ENCODE measurements at places on chromosomes 13 and 19.

GRCh38 chr19:54389553-54389952, 24.8 kb upstream of the LAIR1 start:
- no peak for DNase-seq

DNA sequence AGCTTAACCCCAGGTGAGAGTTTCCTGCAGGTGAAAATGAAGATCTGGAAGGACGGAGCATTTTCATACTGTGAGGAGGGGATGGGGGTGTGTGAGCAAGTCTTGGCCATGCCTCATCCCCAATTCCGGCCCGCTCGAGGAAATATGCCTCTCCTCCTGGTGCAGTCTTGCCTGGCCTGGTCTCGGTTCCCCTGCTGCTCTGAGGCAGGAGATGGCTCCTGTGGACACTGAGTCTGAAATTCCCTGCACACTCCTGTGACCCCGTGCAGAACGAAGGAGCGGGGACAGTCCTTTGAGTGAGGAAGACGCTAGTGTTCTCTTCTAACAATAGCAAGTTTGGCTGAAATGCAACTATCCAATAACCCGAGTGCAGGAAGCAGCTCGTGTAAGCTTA, 329 bp upstream of the ZNF439 start:
- no peak for DNase-seq

DNA sequence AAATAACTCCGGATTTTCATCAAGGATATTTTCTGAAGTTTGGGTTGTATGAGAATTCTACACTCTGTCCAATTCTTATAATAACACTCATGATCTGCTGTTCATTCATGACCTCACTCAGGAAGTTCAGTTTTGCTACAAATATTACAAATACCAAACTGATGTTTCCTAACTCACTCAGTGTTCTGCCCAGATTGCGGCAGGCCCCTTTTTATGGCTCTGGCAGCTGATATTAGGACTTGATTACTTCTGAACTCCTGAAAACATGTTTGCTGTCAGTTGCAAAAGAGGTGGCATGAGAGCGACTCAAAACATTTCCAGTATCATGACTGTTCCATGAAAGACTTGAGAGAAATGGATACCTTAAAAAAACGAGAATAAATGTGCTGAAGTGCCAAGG, 188.0 kb downstream of the RGCC start:
- no peak for DNase-seq

GRCh38 chr13:94849254-94849653, 136.9 kb upstream of the SOX21 start:
- DNase-seq: no peak

DNA sequence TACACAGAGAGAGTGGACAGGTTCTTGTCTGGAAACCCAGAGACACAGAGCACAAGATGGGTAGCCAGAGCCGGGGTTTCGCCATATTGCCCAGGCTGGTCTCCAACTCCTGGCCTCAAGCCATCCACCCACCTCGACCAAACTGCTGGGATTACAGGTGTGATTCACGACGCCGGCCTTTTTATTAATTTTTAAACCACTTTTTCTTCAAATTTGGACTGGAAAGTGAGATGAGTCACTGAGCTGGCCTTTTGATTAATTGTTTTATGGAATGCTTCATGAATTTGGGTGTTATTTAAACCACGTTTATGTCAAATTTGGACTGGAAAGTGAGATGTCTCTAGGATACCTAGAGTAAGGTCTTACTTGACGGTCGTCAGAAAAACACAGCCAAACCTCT, 12.1 kb upstream of the IGFL1 start:
- DNase-seq: no peak

DNA sequence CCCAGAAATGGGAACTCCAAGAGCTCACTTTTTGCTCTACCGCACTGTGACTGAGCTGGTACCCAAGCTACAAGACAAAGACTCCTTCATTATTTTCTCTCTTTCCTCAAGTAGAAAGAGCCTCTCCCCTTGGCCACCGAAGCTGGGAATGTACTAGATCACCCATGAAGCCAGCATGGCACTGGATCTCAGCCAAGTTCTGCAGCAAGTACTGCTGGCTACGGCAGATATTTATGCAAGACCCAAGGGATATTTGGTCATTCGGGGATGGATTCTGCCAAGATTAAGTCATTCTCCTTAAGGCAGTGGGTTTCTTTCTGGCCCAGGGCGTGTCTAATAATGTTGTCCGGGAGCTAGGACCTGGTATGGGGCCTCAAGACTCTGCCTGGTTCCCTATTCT, 633.5 kb downstream of the SLITRK1 start:
- DNase-seq: no peak

DNA sequence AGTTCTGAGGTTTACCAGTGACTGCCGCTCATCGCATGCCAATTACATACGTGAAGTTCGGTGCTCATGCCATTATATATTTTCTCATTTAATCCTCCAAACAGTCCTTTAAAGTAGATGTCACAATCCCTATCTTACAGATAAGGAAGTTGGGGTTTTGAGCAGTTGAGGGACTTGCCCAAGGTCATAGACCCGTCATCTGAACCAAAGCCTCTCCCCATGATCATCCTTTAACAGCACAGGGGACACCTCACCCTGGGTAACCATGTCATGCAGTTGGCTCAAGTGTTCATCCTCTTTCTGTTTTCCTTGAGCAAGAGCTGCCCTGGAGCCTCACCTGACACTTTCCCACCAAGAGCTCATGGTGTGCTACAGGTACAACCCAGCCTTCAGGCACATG, 69.1 kb downstream of the HSPH1 start:
- DNase-seq: no peak

GRCh38 chr13:79919091-79919490, 421.8 kb downstream of the SPRY2 start:
- no peak for DNase-seq

DNA sequence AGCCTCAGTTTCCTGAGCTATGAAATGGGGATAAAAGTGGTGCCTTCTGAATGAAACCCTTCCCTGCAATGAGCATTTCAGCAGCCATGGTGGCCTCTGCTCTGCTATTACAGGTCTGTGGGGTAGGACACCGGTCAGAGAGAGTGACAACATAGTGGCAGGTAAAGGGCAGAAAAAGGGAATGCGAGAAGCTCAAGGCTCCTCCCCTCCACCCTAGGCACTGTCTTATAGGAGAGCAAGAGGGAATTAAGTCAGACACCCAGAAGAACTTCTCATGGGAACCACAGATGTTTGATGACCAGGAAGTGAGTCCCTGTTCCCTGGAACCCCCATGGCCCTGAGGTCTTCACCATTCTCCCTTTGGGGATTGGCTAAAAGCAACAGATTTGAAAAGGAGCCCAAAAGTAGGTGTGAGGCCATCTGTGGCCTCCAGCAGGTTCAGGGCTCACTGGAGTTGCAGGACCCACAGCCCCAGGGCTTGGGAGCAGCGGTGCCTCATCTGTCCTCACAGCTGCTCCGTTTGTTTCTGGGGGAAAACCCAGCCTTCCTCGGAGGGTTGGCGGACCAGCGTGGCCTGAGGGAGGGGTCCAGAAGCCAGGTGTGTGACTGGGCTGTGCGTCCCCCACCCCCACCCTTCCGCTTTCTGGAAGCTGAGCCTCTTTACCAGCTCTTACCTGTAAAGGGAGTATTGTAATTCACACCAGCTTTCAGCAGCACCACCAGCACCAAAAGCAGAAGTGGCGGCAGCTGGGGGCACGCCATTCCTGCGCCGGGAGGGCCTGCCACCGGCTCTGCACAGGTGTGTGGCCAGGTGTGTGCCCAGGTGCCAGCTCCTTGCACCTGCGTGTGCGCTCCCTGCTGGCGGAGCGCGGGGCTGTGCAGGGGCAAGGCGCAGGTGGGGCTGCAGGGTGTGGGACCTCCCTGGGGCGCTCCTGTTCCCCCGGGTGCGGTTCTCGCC, 19.4 kb downstream of the IQCN start:
- DNase-seq: no peak

- DNase-seq: no peak
Observed at GRCh38 chr13:94950303-94950702, 238.0 kb upstream of the SOX21 start.

DNA sequence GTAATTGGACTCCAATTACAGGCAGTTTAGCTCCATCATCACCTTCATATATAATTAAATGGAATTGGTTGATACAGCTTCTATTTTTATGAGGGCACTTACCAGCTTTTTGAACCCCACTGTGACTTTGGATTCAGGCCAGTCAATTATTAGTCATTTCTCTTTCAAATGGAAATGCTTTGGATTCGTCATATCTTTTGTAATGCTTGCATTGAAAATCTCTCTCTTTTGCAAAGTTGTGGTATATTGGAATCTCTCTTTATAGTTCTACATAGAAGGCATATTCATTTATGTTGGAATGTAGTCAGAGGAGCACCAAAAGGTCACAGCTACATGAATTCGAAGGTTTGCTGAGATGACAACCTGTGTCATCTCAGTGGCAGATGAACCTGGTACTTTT, 1074.3 kb upstream of the SLC10A2 start:
- DNase-seq: no peak

GRCh38 chr13:43878892-43879754, at the start of gene CCDC122:
TSS of gene CCDC122 (minus strand) at chr13:43879740. CDS start at chr13:43869376, 10,364 bp downstream.
- DNase-seq: peak; percentile 94

DNA sequence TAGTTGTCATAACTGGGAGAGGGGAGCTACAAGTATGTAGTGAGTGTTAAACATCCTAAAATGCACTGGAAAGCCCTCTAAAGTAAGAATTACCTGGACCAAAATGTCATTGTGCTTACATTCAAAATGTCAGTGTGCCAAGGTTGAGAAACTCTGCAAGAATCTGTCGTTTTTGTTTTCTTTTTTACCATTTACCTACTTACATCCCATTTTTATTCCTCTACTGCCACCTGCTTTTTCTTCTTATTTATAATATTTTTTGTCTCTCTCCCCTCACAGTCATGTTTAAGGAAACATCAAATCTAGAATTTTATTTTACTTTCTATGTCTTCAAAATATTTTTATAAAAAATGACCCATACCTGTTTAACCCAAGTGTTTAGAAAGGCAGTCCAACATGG, 226.4 kb downstream of the PCDH17 start:
- no peak for DNase-seq

- DNase-seq: no peak
Observed at GRCh38 chr13:98658131-98658530, 81.2 kb upstream of the STK24 start.

GRCh38 chr19:29105629-29106292, 107.2 kb downstream of the UQCRFS1 start:
- DNase-seq: no peak

- no peak for DNase-seq
Observed at GRCh38 chr13:70908795-70909194, 800.5 kb upstream of the KLHL1 start.

GRCh38 chr19:5632657-5633056, 9.8 kb downstream of the SAFB start:
- DNase-seq: no peak

GRCh38 chr19:43826787-43827754, at the start of gene ZNF283:
TSS of gene ZNF283 (plus strand) at chr19:43827321. CDS start at chr19:43833505, 6,184 bp downstream.
- peak; percentile 93 for DNase-seq

- no peak for DNase-seq
Observed at GRCh38 chr19:45280471-45280961, 29.4 kb downstream of the MARK4 start.

- DNase-seq: no peak
Observed at GRCh38 chr19:1354970-1355567, 28.6 kb upstream of the NDUFS7 start.

- peak; percentile 85 for DNase-seq
Observed at GRCh38 chr19:18274781-18275356, 617 bp upstream of the IQCN start.

DNA sequence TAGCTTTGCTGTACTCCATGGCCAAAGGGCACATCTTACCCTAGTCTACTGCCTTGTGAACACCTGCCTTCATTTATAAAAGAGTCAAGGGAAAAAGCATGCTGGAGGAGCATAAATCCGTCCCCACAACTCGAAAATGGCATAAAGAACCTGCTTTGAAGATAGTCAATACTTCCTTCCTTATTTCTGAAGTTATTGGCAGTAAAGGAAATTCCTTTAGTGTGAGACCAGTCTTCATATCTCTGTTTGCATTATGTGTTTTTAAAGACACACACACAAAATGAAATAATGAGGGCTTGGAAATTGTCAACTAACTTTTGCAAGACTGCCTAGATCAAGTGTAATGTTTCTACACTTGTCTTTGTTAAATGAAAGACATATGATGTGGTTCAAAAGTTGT, 408.4 kb downstream of the SPRY2 start:
- DNase-seq: no peak

DNA sequence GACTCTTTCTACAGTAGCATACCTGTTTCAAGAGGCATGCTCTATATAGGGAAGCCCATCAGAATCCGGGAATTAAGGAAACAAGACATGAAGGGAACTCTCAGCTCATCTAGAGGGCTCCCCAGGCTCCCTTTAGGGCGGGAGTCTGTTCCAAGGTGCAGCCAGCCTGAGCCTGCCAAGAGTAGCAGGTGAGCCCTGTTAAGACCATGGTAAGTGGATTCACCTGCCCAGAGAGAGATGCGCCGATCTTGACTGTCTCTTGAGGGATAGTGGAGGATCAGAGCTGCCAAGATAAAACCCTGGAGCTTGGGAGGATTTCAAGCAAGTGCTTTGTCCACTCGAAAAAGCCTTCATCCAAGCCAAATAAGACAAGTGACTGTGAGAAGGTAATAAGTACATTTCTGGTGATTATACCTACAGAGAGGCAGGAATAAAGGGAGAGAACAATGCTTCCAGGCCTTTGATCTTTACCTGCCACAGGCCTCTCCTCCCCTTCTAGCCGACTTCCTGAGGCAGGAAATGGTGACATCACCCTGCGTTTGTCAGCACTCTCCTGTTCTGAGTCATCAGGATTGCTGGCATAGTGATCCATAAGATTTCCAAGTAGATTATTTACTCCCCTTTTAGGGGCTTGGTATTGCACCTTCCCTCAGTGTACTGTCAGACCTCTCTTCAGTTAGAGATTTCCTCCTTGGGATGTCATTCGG, 31.5 kb downstream of the KLF5 start:
- no peak for DNase-seq
